ENCODE measurements at places on chromosomes 16 and 17.

GRCh38 chr17:47208744-47209488 lies at the start of gene MYL4:
MYL4 (plus strand) TSS chr17:47209348; CDS start chr17:47209423, 75 bp downstream.
- no peak for DNase-seq

DNA sequence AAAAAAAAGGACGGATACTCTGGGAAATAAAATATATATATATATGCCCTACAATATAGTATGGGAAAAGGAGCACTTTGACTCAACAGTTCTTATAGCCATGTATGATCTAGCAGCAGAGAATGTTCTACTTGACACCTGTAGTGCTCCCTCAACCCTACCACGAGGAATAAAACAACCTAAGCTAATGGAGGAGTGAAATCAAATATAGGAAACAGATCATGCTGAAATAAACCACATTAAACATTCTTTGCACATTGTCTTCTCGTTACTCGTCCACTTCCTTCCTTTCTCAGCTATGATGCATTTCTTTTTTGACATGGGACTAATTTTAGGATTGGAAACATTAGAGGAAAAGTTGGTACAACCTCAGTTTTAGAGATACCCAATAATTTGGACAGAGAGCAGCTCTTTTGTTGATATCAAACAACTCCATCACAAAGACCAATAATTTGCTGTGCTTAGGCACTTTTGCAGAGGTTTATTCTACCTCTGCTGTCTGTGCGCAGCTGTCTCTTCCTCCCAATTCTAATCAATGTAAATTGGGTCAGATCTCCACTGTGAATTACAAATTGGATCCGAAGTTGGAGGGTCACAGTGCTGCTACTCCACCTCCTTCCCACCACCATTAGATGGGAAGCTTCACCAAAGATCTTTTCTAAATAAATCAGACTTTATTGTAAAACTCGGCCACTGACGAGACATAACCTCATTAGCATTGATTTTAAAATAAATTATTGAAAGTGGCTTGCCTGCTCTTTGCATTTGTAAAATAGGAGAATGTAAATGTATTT lies 65.8 kb downstream of the SNX11 start:
- DNase-seq: no peak

DNA sequence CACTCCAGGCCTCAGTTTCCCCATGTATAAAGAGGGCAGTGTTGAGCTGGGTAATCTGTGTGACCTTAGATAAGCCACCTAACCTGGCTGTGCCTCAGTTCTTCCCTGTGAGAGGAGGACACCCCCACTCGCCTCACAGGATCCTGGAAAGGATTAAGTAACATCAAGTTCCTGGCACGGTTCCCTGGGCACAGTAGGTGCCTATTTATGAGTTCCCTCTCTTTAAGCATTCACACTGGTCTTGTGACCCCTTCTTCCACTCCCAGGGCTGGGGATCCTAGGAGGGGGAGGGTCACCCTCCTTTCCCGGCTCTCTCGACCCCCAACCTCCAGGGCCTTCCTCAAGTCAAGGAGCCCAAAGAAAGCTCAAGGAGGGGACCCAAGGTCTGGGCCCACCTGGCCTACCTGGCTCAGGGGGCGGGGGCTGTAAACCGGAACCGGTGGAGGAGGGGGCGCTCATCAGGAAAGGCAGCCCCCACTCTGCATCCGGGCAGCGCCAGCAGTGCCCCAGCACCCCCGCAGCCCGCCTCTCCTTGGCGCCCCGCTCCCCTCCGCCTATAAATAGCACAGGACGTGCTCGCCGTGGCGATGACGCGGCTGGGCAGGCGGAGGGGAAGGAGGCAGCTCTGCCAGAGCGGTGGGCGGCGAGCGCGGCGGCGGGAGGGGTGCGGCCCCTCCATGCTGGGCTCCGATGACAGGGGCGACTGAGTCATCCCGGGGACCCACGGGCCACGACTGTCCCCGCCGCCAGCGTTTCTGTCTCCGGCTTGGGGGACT lies 9.4 kb downstream of the RPL19 start:
- DNase-seq: no peak

GRCh38 chr17:29050176-29050575 lies 7.2 kb downstream of the PIPOX start:
- no peak for DNase-seq

- DNase-seq: no peak
These were observed 714 bp downstream of the SPATA33 start for GRCh38 chr16:89658221-89658879.

Data from retinal pigment epithelial cell (primary cell).